CD4-positive, alpha-beta T cell (primary cell): ENCODE measurements at places on chromosomes 1 and 21. TPM values are rescaled to one million over a fixed set of nuclear protein-coding genes. Genes with fewer than 3 reads are reported as not detected.

ADCY10 gene
- total RNA-seq, result 0.52 TPM

SPATA46 gene
- total RNA-seq, result not detected

CEP104 gene
- 20.5 TPM for total RNA-seq

CELF3 gene
- not detected for total RNA-seq

LGR6 gene
- 0.19 TPM for total RNA-seq

NUP210L gene
- 0.08 TPM for total RNA-seq

OPTC gene
- total RNA-seq, result not detected

GRCh38 chr1:99784809-99785255, 18.4 kb upstream of the FRRS1 start:
- no peak overlapping the region for H3K27ac ChIP-seq
- H3K27me3 ChIP-seq, result no peaks in the 10 kb centered on the region
- peaks cover 8% of the 10 kb centered on the region for H3K4me1 ChIP-seq
- H3K4me3 ChIP-seq, result peak overlapping the region; percentile 10
- no peak for DNase-seq

GRCh38 chr1:245062741-245063305, 92.0 kb upstream of the KIF26B start:
- no peak for DNase-seq
- H3K27ac ChIP-seq, result no peak overlapping the region
- no peaks in the 10 kb centered on the region for H3K27me3 ChIP-seq
- no peaks in the 10 kb centered on the region for H3K4me1 ChIP-seq
- H3K36me3 ChIP-seq, result no peaks in the 10 kb centered on the region
- H3K4me3 ChIP-seq, result no peak overlapping the region

DNA sequence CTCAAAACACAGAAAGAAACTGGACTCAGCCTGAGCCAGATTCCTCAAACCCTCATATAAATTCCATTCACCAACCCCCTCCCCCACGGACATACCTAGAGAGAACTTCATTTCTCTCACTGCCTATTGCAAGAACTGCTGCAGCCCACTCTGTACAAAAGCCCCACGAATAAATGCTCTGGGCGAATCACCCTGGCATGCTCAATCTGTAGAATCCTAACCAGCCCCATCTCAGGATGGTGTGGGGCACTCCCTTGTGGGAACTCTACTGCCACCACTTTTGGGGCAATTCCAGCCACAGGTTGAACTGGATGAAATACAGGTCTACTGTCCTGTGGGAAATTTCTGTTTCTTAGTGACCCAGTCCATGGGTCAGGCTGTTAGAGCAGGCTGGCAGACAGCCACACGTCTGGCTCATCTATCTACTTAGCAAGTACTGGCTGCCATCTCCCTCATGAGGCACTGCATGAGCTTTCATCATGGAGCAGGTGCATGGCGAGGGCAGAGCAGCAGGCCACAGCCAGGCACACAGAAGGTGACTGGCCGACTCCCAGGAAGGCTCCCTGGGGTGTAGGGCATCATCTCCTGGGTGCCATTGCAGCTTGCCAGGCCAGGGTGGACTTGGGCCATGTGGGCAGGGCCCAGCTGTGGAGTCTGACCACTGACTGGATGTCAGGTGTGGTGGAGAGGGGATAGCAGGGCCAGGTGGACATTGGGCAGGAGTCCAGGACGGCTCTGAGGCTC, 1.6 kb upstream of the C1orf35 start:
- no peak overlapping the region for H3K27ac ChIP-seq
- peaks cover 51% of the 10 kb centered on the region for H3K4me1 ChIP-seq
- no peak overlapping the region for H3K4me3 ChIP-seq
- H3K27me3 ChIP-seq, result no peaks in the 10 kb centered on the region
- H3K36me3 ChIP-seq, result peaks cover 39% of the 10 kb centered on the region

- H3K27ac ChIP-seq, result no peak overlapping the region
- no peak overlapping the region for H3K4me3 ChIP-seq
- H3K4me1 ChIP-seq, result no peaks in the 10 kb centered on the region
- H3K36me3 ChIP-seq, result no peaks in the 10 kb centered on the region
- H3K27me3 ChIP-seq, result no peaks in the 10 kb centered on the region
- DNase-seq, result no peak
Measured at GRCh38 chr1:219427403-219427802, 185.5 kb downstream of the ZC3H11B start.

GRCh38 chr1:44250068-44250781, 37.0 kb downstream of the DMAP1 start:
- DNase-seq, result no peak
- no peak overlapping the region for H3K4me3 ChIP-seq
- no peaks in the 10 kb centered on the region for H3K36me3 ChIP-seq
- no peaks in the 10 kb centered on the region for H3K27me3 ChIP-seq

GRCh38 chr1:1198423-1199140, 7.8 kb downstream of the TNFRSF18 start:
- no peak overlapping the region for H3K4me3 ChIP-seq
- H3K4me1 ChIP-seq, result peaks cover 14% of the 10 kb centered on the region
- H3K27ac ChIP-seq, result no peak overlapping the region
- DNase-seq, result no peak

GRCh38 chr1:86774305-86775295, 70.2 kb downstream of the SH3GLB1 start:
- no peaks in the 10 kb centered on the region for H3K36me3 ChIP-seq
- H3K4me3 ChIP-seq, result no peak overlapping the region
- DNase-seq, result peak; percentile 74
- peaks cover 5% of the 10 kb centered on the region for H3K4me1 ChIP-seq

- H3K36me3 ChIP-seq, result no peaks in the 10 kb centered on the region
- H3K4me3 ChIP-seq, result no peak overlapping the region
- H3K27me3 ChIP-seq, result no peaks in the 10 kb centered on the region
- no peak for DNase-seq
Measured at GRCh38 chr1:222068937-222069336, 327.0 kb upstream of the DUSP10 start.

DNA sequence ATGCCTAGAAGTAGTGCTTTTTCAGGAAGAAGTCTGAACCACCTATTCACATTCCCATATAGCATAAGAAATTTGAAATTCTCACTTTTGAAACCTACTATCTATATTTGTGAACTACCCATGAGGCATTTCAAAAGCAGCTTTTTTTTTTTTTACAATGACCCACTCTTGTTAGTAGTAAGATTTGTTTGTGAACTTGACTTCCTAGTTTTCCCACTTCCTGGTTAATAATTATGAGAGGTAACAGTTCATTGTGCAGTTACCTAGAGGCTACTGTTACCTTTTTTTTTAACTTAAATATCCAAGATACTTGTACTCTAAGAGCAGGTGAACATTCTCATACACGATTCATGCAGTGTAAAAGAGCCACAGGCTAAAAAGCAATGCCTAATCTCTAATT, 371.7 kb upstream of the ADGRL2 start:
- no peaks in the 10 kb centered on the region for H3K4me1 ChIP-seq
- no peak for DNase-seq
- no peaks in the 10 kb centered on the region for H3K36me3 ChIP-seq

- H3K27ac ChIP-seq, result peak overlapping the region; percentile 62
- no peaks in the 10 kb centered on the region for H3K27me3 ChIP-seq
- peak overlapping the region; percentile 40 for H3K4me3 ChIP-seq
- peaks cover 43% of the 10 kb centered on the region for H3K4me1 ChIP-seq
- peak; percentile 58 for DNase-seq
Measured at GRCh38 chr1:247407180-247407616, 8.8 kb upstream of the NLRP3 start.

DNA sequence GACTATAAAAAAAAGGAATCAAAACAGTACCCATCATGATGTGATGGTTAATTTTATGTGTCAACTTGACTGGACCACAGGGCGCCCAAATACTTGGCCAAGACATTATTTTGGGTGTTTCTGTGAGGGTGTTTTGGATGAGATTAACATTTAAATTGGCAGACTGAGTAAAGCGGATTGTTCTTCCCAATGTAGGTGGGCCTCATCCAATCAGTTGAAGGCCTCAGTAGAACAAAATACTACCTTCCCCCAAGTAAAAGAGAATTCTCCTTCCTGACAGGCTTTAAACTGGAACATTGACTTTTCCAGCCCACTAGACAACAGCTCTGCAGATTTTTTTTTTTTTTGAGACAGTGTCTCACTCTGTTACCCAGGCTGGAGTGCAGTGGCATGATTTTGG, 10.7 kb downstream of the RAB29 start:
- H3K27me3 ChIP-seq, result no peaks in the 10 kb centered on the region
- no peak overlapping the region for H3K4me3 ChIP-seq
- H3K36me3 ChIP-seq, result peaks cover 30% of the 10 kb centered on the region
- H3K27ac ChIP-seq, result no peak overlapping the region

DNA sequence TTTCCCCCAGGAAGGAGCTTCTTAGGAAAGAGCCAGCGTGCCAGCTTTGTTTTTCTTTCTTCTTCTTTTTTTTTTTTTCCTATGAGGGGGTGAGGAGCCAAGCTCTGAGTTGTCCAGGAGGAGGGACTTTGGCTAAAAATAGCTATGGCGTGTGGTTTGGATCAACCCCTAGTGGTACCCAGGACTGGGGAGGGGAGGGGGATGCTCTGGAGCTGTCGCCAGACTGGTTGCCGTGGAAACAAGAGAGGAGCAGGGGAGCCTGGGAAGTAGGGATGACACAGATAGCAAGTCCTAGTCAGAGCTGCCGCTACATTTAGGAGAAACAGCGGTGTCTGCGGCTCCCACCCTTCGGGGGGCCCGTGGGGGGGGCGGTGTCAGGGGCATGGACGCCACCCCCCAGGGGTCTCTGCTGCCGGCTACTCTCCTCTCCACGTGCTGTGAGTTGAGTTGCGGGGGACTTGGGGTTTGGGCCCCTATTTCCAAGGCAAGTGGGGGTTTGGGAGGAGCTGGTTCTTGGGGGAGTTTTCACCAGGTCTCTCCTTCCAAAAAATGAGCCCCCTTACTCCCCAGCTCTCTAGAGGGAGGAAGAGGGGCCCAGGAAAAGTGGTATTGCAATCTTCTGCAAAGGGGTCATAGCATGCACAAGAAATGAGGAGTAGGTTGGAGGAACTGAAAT, at the start of gene KCNJ9:
Gene KCNJ9, plus strand, starts transcription at position 278 of the 676 bp plus-strand sequence. CDS start 2,493 bp downstream, outside the sequence.
- no peaks in the 10 kb centered on the region for H3K36me3 ChIP-seq
- H3K27ac ChIP-seq, result no peak within 1 kb of the TSS
- H3K27me3 ChIP-seq, result peaks cover 45% of the 10 kb centered on the region
- peaks cover 15% of the 10 kb centered on the region for H3K4me1 ChIP-seq
- DNase-seq, result no peak

DNA sequence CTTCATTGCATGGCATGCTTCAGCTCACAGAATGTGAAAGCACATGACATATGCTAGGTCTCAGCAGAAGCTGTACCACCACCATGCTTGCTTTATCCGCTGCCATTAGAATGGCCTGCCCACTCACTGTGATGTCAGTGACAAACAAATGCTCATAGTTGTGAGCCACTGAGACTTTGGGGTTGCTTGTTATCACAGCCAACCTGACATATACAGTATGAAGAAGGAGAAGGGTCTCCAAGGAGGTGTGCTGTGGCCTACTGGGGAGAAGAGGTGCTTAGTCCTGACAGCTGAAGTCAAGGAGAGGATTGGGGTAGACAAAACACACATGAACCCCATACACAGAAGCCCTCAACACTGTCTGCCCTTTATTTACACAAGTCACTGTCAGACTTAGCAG, 19.5 kb upstream of the TENT5C start:
- H3K4me1 ChIP-seq, result no peaks in the 10 kb centered on the region
- no peak overlapping the region for H3K27ac ChIP-seq
- DNase-seq, result no peak
- H3K4me3 ChIP-seq, result no peak overlapping the region

DNA sequence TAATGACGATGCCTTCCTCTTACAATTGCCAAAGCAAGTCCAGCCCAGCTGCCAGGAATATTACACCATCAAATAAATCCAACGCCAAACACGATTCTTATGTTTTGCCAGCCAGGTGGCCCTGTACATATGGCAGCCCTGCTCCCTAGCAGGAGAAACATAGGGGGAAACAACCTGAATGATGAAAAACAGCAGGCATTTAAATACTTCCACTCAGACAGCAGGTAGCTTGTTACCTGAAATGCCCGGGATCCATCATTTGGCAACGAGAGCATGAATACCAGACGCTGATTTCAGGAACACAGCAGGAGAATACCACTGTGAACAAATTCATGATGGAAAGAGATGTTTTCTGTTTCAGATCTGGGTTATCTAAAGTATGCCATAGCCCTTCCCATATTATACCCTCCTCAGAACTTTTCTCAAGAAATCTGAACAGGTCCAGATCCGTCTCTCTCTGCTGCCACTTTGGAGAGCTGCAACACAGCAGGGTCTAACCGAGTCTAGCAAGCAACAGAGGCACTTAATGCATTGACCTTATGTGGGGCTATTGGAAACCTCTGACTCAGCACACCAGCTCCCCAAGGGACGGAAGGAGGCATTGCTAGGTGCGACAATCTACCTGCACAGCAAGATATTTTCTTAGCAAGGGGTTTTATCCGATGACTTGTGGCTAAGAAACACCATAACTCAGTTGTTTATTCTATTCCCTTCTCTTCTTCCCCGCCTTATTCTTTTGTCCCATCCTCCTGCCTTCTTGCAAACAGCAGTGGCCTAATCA, 166.3 kb downstream of the BARHL2 start:
- no peak overlapping the region for H3K4me3 ChIP-seq
- no peaks in the 10 kb centered on the region for H3K4me1 ChIP-seq
- H3K27me3 ChIP-seq, result no peaks in the 10 kb centered on the region
- H3K27ac ChIP-seq, result no peak overlapping the region
- no peaks in the 10 kb centered on the region for H3K36me3 ChIP-seq
- DNase-seq, result no peak

GRCh38 chr1:7022058-7022457, 236.8 kb downstream of the CAMTA1 start:
- DNase-seq, result no peak
- H3K36me3 ChIP-seq, result no peaks in the 10 kb centered on the region
- H3K4me1 ChIP-seq, result no peaks in the 10 kb centered on the region

DNA sequence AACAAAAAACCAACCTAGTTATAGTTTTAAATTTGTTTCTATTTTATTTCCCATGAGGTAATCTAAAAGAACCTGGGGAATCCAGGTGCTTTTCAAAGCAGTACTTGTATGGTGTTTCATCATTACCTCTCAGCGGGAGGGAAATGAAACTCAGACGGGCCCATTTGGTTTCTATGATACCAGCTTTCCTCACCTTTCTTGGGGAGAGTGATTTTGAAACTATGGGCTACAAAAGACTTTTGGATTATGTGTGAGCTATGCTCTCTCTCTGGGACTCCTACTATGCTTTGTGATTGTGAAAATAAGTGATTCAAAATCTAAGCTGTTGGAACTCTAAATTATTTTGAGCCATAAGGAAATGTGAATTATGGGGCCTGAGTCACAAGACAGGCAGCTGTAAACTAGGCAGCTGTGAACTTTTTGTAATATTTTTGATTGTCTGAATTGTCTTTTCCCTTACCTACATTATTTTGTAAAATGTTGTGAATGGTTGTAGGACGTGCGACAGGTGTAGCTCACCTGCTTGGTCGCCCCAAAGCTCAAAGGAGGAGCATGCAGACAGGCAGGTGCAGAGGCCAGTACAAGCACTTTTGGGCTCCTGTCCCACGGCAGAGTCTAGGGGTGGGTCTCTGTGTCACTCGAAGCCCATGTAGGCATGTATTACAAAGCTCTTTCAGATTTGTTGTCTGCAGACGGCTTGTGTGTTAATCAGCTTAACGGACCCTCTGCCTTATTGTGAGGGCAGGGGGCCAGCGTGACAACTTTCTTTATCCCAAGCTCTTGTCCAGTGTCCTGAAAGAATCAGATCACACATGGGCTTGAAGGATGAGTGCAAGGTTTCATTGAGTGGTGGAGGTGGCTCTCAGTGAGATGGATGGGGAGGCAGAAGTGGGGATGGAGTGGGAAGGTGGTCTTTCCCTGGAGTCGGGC, 64.8 kb upstream of the BACH1 start:
- H3K27me3 ChIP-seq, result no peaks in the 10 kb centered on the region
- no peak overlapping the region for H3K27ac ChIP-seq
- no peak overlapping the region for H3K4me3 ChIP-seq
- no peaks in the 10 kb centered on the region for H3K4me1 ChIP-seq

GRCh38 chr1:160284220-160284781, 632 bp downstream of the PEX19 start:
- H3K36me3 ChIP-seq, result peaks cover 44% of the 10 kb centered on the region
- peaks cover 23% of the 10 kb centered on the region for H3K4me1 ChIP-seq
- H3K27me3 ChIP-seq, result no peaks in the 10 kb centered on the region
- no peak for DNase-seq
- peak overlapping the region; percentile 94 for H3K4me3 ChIP-seq
